MCF 10A (cell line): ENCODE measurements at places on chromosomes 4 and X.
A peak's percentile ranks its signal among the peaks of the same experiment; 100 is the strongest.

- DNase-seq: peak; percentile 96
These were observed 46.1 kb downstream of the PGRMC2 start for GRCh38 chr4:128241425-128241913.

GRCh38 chrX:12042615-12043014, 95.7 kb upstream of the FRMPD4 start:
- no peak for DNase-seq

DNA sequence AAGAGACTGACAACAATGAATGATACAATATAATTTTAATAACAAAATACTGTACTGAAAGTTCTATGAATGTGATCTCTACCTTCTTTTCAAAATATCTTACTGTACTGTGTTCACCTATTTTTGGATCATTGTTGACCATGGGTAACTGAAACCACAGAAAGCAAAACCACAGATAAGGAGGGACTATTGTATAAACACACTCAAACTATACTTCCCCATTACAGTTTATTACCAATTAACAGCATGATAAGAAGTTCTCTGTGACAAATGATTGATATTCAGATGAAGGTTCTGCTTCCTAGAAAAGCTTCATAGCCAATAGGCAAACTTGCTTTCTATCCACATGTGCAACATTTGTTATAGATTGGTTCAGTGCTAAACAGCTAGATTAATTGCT, 50.1 kb downstream of the GABRG1 start:
- DNase-seq: no peak

GRCh38 chr4:149531861-149532260, 283.8 kb downstream of the IQCM start:
- peak; percentile 60 for DNase-seq

DNA sequence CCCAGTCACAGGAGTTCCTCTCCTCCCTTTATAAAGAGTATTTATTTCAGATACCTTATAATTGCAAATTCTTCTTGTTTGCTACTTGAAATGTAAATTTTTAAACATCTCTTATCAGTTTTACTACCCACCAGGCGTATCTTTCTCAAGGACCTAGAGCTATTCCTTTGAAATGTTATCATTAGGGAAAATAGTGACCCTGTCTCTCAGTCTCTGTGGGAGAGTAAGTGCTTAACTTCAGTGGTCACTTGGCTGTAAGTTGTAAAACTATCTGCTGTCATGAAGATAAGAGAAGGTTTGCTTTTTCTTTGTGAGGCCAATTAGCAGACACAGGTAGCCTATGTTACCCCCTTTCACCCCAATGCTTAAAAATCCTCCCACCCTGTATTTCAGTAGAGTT, 241.6 kb downstream of the TACR3 start:
- DNase-seq: no peak

DNA sequence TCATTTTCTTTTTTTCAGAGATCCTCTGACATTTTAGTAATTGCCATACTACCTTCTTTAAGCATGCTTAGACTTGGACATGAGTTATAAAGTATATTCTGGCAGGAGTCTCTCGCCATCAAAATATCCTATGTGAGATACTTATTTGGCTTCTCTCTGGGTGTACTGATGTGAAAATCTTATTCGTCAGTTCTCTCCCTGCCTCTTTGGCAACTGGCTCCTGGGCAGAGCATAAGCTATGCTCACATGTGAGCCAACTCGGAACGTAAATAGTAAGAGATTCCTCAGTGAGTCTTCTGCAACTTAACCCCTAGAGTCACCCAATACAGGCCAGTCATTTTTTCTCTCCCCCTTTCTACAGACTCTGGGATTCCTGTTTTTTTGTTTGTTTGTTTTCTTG, 91.6 kb downstream of the MAGEB17 start:
- no peak for DNase-seq

DNA sequence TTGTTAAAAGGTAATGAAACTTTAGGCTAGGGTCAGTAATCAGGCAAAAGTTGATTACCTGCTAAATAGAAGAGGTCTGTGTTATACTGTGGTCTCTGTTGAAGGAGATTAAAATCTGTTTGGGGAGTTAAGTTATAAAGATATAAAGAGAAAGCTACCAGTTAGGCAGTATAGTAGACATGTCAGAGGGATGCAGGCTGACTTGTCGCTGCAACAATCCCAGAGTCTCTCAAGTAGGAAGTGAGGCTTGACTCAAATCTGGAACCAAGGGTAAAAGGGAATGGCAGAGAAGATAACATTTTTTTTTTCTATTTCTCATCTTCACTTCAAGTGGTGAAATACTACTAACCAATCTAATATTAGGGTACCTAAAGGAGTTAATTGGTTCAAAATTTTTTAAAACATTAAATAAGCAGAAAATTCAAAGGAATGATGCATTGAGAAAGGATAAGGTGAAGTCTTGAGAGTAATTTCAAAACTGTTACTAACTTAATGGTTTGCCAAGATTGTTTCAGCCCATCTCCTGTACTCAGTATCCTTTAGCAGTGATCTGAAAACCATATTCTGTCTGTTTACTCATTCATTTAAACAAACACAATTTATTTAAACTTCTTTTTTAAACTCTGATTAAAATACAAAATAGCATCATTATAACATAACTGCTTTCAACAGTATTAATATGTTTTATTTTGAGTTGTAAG, 12.8 kb downstream of the HERC3 start:
- no peak for DNase-seq

- no peak for DNase-seq
These were observed 119.3 kb upstream of the DKK2 start for GRCh38 chr4:107155366-107155765.

DNA sequence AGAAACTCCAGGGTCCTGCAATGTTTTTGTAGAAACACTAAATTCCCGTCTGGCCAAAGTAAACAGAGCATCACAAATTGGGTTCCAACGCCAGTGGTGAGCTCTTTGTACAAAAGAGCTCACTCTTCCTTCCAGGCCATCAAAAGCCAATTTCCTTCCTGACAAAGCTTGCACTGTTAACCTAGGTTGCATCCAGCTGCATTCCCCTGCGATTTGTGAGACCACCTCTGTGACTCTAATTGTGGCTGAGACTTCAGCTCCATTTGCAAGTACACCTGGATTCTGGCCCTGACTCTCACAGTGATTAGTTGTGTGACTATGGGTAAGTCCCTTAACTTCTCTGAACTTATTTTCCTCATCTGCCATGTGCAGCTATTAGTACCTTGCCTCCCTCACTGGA, 212.5 kb upstream of the CXorf66 start:
- no peak for DNase-seq

DNA sequence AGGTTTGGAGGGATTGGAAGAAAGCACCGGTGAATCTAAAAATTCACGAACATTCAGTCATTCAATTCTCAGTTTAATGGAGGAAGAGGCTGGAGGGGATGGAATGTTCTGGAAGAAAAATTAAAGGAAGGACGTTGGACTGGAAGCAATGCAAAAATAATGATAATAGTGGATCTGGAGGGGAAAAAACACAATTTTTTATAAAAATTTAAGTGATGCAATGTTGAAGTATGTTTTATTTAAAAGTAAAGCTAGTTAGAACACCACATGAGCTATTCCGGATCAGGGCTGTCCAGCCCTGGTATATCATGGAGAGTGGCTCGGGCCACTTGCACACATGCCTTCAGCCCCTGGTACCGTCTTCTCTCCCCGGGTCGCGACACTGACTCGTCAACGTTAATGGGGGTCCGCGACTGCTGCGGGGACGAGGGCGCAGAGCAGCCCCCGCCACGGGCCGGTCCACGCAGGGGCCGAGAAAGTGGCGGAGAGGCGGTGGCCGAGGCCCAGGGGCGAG, 204.6 kb downstream of the TENM3 start:
- no peak for DNase-seq

DNA sequence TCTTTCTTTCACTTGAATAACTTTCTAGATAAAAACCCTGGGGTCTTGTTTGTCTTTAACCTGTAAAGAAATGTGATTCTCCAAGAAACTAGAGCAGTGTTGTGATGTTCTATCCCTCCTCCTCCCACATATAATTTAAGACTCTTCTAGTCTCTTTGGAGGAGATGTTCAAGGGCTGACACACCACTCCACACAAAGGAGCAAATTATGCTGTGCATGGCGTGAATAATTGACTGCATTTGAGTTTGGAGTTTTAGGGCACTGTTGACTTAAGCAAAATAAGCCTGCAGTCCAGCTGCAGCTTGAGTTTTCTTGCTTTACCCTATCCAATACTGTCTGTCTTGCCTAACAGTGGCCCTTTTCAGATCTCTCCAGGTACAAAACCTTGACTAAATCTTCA, 119.7 kb downstream of the CHRDL1 start:
- DNase-seq: no peak

GRCh38 chr4:71011451-71011850, 18.0 kb downstream of the DCK start:
- DNase-seq: no peak

DNA sequence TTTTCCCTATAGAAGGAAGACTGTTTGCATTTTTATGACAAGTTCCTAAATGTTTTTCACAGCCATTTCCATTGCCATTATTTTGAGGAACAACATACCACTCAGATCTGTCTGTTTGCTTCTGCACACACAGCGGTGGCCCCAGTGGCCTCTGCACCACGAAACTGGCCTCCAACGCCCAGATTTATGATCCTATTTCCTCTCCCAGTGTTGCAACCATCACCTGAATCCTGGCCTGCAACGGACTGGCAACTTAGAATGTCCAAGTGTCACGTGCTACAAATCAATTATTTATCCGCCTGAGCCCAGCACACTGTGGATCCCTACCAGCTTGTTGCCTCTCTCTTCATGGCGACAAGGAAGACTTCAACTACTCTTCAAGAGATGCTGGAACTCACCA, 9.2 kb downstream of the RAI2 start:
- no peak for DNase-seq

DNA sequence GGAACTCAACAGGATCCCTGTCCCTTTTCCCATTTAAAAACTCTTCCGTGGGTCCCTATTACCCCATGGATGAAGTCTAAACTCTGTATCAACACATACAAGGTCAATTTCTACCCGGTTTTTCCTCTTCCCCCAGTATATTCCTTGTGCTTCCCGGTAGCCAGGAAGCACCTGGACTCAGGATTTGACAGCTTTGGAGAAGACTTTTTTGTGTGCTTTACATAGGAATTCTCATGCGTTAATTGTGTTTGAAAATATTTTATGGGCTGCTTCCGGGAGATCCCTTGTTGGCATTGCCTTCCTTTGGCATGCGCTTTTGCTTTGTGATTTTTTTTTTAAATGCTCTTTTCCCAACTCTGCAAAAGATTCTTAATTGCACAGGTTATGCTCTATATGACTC, 7.2 kb downstream of the SMS start:
- no peak for DNase-seq

GRCh38 chrX:15448010-15448639, 45.0 kb downstream of the PIR start:
- DNase-seq: no peak

DNA sequence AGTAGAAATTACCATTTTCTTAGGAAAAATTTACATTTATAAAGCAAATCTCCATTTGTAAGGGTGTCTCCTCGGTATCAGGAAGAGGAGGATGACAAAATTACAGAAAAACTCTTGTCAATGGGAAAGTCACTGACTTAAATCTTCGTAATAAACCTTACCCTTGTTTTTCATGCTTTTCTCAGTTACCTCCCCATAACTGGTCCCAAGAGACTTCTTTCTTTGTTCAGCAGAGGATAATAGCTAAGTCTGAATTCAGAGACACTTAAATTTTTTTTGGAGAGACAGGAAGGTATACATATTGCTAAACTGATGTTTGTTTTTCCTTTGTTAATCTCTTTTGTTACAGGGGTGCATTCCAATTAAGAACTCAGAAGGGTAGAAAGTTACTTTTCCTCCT, 125.5 kb upstream of the JADE1 start:
- no peak for DNase-seq

- peak; percentile 40 for DNase-seq
These were observed 882 bp downstream of the MRFAP1 start for GRCh38 chr4:6641164-6641970.

DNA sequence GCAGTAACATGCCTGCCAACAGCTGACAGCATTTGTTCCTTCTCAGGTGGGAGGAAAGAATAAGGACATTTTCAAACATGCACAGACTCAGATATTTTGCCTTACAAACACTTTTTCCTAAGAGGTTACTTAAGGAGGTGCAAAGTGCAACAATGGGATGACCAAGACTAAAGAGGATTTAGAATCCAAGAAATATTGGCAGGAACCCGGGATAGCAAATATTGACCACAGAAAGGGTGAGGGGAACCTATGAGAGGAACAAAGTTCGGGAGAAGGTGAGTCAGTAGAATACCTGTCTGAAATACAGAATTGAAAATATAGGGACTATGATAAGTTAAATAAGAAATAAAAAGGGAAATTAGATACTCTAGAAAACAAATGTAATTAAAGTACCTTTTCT, 321.9 kb upstream of the EMCN start:
- no peak for DNase-seq

DNA sequence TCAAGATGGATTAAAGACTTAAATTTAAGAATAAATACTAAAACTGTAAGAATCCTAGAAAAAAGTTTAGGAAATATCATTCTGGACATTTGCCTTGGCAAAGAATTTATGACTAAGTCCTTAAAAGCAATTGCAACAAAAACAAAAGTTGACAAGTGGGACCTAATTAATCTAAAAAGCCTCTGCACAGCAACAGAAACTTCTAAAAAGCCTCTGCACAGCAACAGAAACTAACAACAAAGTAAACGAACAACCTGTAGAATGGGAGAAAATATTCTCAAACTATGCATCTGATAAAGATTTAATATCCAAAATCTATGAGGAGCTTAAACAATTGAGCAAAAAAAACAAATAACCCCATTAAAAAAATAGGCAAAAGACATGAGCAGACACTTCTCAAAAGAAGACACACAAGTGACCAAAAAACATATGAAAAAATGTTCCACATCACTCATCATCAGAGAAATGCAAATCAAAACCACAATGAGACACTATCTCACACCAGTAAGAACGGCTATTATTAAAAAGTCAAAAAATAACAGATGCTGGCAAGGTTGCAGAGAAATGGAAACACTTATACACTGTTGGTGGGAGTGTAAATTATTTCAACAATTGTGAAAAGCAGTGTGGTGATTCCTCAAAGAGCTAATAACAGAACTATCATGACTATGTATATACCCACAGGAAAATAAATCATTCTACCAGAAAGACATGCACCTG, 5.5 kb upstream of the OPRPN start:
- DNase-seq: no peak

DNA sequence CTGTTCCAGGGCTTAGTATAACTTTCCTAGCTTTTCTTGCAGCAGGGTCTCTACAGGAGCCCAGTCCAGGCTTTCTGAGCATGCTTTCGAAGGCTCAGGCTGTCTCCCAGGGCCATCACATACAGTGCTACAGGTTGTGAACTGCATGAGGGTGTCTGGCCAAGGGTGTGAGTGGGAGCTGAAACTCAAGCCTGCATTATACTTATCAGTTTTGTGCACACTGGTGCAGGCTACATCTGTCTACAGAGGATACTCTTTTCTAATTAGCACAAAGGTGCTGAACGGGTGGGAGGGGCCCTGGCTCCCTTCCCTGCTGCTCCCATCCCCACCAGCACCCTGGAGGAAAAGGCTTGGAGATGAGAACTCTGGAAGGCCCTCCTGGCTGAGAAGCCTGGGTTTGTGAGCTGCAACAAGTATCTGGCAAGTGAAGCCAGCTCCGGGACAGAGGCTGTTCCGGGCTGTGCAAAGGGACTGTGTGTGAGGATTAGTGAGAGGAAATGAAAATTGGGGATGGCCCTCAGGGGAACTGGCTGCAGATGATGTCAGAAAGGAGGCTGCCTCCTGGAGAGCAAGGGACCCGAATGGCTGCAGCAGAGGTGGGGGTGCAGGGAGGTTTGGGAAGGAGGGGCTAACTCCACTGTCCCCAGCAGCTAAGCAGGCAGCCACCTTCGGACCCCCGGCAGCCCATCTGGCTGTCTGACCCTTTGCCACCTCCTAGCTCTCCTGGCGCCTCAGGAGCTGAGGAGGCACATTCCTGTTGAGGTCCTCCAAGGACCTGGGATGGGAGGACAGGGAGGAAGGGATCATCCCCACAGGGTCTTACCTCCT, 68.5 kb downstream of the EFNB1 start:
- no peak for DNase-seq
